Epithelial cell of proximal tubule (primary cell): ENCODE measurements at places on chromosomes 6 and 20.

GRCh38 chr20:13325033-13325432 lies 104.0 kb downstream of the ISM1 start:
- no peak for DNase-seq

DNA sequence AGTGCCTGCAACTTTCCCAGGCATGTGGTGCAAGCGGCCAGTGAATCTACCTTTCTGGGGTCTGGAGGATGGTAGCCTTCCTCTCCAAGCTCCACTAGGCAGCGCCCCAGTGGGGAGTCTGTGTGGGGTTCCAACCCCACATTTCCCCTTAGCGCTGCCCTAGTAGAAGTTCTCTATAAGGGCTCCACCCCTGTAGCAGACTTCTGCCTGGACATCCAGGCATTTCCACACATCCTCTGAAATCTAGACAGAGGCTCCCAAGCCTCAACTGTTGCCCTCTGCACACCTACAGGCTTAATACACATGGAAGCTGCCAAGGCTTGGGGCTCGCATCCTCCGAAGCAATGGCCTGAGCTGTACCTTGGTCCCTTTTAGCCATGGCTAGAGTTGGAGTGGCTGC lies 321.6 kb downstream of the TFAP2A start:
- no peak for DNase-seq

DNA sequence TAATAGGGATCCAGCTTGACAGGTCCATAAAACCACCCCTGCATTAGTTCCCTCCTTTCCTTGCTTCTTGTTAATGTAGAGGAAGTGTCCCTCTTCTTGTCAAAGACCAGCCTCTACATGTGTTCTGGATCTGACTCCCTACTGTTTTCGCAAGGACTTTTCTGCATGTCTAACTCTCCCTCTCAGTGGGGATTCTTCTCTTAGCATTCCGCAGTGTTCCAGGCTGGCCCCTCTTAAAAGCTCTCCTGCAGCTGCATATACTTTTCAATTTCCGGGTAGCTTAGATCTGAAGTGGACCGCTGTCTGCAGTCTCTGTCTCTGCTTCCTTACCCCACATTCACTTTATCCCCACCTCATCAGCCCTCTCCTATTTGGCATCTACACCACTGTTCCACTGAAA lies 96.1 kb upstream of the MAN1A1 start:
- no peak for DNase-seq

DNA sequence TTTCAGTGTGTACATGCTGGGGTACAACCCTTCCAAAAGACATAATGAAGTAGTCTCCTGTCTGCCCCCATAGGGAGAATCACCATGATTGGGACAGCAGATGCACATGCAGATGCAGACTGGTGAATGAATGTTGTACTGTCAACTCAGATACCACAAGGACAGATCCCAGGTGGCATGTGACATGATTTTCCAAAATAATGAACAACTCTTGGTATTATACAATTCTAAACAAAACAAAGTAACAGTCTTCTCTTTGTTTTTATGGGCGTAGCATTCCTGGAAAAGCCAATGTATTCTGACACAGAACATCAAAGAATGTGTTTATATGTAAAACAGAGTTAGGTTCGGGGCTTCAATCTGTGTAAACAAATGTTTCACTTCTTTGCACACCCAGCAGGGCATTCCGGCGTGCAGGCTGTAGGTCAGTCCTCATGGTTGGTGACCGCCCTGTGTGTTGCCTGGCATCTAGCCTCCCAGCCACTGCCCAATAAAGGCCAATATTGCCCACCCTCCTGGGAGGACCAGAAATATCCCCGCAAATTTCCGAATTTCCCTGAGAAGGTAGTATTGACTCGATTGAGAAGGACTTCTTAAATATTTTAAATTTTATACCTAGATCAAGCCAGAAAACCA lies 127.7 kb downstream of the KLHL32 start:
- DNase-seq: no peak

DNA sequence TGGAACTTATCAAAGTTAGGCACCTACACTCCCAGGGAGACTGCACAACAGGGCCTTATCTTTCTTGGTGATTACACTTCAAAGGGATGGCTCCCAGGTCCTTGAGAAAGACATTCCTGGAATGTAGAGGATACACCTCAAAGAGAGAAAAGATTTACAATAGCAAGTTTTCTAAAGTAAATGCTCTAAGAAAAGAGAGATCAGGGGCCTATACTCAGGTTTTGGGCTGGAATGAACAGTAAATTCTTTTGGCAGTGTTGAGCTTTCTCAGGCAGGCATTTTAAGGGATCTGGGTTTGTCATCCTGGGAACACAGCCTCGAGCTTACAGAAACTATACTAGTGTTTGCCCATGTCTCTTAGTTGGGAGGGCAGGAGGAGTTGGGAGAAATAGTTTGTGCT lies 31.7 kb upstream of the ME1 start:
- DNase-seq: no peak

DNA sequence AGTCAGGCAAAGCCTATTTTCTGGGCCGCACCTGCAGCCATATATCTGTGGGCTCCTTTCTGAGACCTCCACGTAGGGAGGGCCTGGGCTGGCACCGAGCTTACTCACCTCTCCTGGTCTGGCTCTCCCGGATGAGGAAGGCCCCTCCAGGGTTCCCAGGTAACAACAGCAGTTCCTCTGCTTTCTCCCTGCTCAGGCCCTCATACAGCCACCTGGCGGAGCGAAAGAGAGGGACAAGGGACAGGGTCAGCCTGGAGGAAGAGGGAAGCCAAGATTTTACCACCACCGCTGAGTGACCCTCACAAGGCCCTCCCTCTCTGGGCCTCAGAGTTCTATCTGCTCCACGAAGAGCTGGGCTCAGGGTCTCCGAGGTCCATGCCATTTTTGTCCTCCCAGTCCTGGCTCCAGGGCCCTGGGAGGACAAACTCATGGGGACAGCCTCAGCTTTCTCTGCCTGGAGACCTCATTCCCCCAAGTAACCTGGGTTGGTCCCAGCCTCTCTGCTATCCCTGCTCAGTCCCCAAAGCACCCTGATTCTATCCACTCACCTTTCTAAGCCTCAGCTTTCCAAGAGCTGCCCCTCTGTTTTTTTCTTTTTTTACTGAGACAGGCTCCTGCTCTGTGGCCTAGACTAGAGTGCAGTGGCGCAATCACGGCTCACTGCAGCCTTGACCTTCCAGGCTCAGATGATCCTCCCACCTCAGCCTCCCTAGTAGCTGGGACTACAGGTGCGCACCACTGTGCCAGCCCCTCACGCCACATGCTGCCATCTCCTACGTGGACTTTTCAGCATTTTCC lies 13.3 kb downstream of the SLA2 start:
- DNase-seq: no peak

DNA sequence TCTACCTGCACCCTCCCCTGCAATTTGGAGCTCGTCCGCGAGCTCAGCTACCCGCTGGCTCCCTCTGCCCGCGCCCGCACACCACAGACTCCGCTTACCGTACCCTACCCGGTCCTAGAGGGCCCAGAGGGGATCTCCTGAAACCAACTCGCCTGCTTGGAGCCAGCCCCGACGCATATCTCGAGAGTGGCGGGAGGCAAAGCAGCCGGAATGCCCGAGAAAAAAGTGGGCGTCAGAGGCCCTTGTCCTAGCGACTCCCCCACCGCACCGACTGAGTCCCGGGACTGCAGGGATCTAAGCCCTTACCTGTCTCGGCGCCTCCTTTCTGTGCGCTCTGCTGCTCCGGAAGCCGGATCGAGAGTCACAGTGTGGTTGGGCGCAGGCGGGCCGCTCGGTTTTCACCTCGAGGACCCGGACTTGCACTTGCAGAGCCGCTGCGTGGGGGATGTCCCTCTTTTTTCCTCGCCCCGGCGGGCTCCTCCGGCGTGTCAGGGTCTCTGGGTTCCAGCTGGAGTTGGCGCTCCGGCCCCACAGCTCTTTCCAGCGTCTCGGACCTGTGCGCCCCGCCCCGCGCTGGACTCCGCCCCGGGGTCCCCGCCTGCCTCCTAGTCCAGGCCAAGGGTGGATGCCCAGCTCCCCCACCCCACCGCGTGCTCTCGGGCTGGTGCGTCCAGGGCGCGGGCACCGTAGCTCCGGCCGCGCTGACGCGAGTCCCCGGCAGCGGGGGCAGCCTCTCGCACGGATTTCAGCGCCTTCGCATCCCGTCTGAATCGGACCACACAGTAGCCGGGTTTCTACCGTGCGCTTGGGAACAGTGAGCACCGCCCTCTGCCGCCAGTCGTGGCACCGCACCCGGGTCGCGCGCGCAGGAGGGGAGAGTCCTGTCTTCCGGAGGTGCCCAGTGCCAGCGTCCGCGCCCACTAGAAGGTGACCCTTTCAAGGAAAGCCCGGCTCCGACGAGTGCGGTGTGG lies at the start of gene PROKR2:
PROKR2 (minus strand) TSS at position 767 of the 971 bp plus-strand sequence. CDS start 2,585 bp downstream, outside the sequence.
- DNase-seq: no peak

DNA sequence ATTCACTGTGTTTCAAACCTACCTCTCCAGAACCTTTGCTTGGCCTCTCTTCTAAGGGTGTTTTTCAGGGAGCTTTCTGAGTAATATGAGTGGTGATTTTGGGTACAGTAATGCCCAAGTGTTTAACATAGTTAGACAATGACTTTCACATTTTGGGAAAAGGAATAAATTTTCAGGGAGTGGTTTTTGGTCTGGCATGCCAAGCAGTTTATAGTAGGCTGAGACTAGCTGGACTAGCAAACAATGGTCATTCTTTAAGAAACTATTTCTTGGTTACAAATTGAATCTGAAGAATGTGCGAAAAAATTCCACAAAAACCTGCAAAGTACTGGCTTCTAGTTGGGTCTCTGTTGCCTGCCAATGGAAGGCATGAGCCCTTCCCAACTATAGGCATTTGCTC lies 15.4 kb downstream of the FNDC1 start:
- DNase-seq: no peak

DNA sequence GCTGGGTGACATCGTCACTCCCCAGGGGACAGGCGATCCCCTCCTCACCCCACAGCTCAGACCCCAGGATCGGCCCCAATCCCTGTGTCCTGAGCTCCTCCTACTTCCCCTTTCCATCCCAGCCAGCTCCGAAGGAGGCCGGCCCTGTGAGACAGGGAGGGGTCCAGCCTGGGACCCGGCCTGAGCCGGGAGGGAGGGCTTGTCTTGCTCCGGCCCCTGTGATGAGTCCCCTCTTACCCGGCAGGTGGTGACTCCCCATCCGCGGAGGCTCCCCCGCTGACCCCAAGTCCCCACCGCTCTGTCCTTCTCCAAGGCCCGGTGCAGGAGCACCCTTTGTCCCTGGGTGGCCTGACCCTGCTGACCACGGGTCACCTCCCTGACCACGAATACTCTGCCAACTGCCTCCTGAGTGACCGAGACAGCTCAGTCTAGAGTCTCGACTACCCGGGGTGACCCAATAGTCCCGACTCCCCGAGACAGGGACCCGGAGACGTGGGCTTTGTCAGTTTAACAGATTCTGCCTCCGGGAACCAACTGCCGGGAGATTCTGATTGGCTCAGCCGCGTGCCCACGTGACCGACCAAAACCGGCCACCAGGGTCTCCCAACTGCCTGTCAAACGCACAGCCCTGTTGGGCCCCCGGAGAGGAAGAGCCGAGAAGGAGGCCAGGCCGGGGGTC lies 187.4 kb upstream of the PROKR2 start:
- no peak for DNase-seq
